Stimulated activated CD8-positive, alpha-beta memory T cell treated with anti-CD3 and anti-CD28 coated beads, Interleukin-7, amount 100 ng/mL, for 48 hours (primary cell): ENCODE measurements at places on chromosomes 1 and 21.

GRCh38 chr1:147377263-147378246 lies 135.1 kb downstream of the CHD1L start:
- no peak for DNase-seq

DNA sequence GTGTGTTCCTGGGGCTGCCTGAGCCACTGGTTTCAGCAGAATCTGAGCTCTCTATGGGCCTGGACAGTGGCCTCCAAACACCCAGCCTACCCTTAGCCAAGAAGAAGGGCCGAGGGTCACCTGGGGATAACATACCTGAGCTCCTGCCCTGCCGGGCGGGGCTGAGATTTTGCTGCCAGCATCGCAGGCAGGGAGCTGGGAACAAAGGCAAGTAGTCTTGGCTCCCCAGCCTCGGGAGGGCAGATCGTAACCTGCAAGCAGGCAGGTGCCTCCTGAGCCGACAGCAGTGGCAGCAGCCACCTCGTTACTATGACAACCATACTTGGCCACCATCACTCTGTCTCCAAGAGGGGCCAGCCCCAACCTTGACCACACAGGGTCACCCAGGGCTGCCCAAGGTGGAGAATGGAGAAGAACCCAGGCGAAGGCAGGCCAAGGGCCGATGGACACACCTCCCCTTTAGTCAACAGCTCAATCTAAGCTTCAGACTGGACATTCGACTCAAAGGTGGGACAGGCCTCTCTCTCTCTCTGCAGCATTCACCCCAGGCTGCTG lies 54.6 kb downstream of the TOMM20 start:
- no peak for DNase-seq

GRCh38 chr1:28412731-28413130 lies 43.2 kb downstream of the PHACTR4 start:
- no peak for DNase-seq

GRCh38 chr1:227729881-227730629 lies 5.0 kb downstream of the JMJD4 start:
- no peak for DNase-seq

GRCh38 chr1:113046569-113046968 lies 26.4 kb upstream of the LRIG2 start:
- no peak for DNase-seq

- DNase-seq = no peak
Observed at GRCh38 chr1:97138515-97139032, 417.0 kb downstream of the PTBP2 start.

GRCh38 chr1:20278692-20279130 lies 12.0 kb upstream of the VWA5B1 start:
- no peak for DNase-seq

- no peak for DNase-seq
Observed at GRCh38 chr1:238690415-238690814, 696.0 kb upstream of the CHRM3 start.

DNA sequence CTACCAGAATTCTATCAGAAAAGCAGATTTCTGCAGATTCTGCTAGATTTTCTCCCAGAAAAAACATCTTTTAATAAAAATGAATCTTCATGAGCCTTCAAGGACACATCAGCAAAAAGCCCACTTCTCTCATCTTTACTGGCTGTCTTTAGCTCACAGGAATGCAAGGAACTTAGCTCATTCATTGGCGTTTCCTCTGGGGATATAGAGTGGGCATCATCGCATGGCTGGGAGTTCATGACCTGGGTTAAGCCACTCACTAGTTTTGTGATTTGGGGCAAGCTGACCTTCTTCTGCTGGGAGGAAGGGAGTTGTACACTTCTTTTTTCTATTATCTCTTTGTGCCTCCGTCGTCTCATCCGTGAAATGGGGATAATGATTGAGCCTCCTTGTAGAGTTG lies 149.7 kb downstream of the KAZN start:
- no peak for DNase-seq

GRCh38 chr1:241532162-241532531 lies at the start of gene KMO:
Gene KMO, plus strand, starts transcription at chr1:241532378. Its CDS starts 67 bp downstream, at chr1:241532445.
- DNase-seq = no peak

DNA sequence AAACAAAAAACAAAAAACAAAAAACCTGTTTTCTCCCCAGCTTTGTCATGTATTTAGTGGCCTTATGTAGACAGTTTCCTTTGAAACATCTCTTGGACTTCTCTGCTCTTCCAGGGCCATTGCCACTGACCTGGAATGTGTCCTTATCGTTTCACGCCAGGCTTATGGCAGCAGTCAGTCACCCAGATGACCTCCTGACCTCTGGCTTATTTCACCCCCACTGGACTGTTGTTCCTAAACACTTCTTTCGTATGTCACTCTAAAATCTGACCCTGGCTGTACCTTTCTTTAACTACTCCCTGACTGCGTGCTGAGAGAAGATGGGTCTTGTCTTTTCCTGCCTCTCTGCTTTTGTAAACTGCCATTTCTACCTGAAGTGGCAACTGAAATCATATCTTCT lies 9.1 kb downstream of the LGALS8 start:
- no peak for DNase-seq
